ENCODE measurements at places on chromosomes 12 and 14.

GRCh38 chr14:70685474-70686197 lies 43.9 kb downstream of the TTC9 start:
- DNase-seq, result no peak

DNA sequence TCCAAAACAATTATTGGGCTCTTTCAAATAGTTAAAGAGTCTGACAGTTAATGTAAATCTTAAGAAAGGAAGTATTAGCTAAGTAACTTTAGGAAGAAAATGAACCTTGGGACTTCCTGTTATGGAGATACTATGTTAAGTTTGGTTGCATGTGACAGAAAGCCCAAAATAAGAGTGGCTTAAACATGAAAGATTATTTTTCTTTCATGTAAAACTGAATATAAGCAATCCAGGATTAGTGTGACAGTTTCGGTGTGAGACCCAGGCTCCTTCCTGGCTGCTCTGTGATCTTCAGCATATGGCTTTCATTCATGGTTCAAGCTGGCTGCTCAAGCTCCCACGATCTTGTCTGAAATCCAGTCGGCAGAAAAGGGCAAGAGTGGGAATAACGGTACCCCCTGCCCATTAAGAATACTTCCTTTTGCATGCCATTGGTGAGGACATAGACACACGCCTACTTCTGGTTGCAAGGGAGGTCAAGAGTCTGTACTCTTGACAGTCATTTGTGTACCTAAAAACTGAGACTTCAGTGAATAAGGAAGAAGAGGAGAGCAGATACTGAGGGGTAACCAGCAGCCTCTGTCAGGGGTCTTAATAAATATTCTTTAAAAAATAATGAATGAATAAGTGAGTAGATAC lies 2.2 kb upstream of the RPAP3 start:
- DNase-seq, result no peak

GRCh38 chr14:20613094-20614037 lies 22.2 kb upstream of the RNASE12 start:
- peak; percentile 93 for DNase-seq

GRCh38 chr14:34593740-34594375 lies 36.1 kb downstream of the SNX6 start:
- no peak for DNase-seq

DNA sequence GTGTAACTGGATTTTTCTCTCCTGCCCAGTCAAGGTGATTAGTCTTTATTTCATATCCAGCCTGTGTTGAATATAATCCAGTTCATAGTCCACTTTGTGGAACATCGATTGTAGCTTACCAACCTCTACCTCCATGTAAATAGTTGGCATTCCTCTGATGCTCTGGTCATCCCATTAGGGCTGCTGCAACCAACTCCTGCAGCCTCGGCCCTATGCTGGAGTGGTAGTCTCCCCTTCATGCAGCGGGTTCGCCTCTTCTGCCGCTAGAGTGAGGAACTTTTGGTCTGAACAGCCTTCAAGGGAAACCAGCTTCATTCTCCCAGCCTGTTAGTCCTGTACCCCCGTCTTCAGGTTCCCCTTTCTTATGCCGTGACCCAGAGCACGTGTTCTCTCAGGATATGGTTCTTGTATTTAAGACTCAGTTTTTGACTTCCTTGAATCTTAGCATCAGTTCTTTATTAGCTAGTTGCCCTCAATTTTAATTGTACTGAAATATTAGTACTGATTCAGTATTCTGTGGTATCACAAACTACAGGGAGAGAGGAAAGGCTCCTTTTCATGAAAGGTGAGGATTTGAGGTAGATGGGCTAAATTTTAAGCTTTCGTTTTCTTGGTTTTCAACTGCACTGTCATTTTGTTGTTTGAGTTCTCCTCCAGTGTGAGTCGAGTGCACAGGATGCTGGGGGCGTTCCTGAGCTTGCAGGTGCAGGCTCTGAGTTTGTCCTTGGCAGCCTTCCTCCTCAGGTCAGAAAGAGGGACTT lies 33.2 kb downstream of the ZNF664 start:
- no peak for DNase-seq

DNA sequence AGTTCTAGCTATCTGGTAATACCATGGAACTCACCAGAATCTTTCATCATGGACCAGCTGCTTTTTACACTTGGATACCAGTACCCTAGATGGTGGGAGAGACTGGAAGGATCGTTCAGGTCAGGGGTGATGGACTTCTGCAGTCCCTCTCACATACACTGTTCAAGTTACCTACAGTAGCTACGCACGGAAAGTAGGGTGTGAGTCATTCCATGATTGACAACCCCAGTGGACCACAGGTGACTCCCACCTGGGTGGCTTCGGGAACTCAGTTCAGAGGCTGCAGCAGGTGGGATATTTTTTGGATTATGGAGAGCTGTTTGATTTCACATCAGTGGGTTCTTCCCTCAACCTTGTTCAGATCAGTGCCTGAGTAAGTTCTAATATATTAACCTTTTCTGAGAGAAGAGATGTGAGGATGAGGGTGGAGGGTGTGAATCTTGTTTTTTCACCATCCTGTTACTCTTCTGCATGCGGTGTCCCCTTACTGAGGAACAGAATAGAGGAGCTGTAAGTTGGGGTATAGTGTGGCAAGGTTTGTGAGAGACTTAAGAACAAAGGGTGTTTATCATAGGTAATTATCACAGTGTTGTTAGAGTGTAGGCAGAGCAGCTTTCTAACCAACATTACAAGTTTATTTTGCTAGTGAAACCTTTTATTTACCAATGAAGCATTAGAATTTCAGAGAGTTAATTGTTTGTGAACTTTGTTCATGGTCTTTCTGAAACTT lies 39.6 kb downstream of the PRKCH start:
- no peak for DNase-seq

DNA sequence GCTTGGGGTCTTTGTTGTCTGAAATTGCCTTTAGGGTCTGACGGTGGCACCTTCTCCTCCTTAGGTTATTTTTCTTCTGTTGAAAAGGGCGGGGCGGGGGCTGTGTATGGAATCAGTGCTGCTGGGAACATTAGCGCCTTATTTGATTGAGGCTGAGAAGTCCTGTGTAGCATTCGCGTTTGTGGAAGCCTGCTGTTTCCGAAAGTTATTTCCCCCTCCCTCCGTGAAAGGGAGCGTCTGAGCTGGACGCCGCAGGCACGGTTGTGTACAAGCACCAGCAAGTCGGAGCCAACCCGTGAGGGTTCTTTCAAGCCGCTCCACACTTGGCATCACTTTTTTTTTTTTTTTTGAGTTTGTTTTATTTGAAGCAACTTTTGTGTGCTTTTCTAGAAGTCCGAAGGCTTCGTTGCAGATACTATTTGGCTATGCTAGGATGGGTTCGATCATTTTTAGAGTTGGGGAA lies 1.1 kb downstream of the SYNE2 start:
- no peak for DNase-seq

DNA sequence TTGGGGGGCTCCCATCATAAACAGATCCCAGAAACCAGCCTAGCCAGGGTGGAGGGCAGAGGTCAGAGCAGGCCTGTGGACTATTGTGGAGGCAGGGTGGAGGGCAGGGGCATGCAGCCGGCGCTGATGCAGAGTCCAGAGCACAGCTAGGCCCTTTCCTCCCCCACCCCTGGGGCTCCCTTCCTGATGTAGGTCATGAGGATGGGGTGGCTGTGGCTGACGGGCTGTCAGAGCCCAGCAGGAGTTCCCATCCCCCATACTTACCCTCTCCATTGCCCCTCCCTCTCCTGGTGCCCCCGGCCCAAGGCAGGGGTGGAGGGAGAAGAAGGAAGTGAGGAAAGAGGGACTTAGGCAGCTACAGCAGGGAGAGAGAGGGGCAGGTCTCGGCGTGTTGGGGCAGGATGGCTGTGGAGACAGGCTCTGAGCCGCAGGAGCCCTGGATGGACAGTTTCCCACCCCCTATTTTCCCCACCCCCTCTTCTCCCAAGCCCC lies 5.7 kb upstream of the ZNF385A start:
- DNase-seq, result peak; percentile 69

- DNase-seq, result no peak
Observed at GRCh38 chr12:132194056-132194455, 49.8 kb downstream of the NOC4L start.

DNA sequence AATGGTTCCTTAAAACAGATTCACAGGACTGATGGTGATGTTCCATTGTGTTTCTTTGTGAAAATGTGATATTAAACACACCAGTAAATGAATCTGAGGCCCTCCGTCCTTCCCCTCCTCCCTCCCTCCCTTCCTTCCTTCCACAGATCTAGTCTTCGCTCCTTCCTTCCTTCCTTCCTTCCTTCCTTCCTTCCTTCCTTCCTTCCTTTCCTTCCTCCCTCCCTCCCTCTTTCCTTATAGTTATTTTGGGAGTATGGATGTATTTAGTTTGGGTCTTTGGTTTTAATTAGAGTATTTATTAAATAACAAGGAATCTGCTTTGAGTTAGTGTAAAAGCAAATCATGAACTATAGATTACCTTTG lies 410.8 kb downstream of the PCNX1 start:
- no peak for DNase-seq

GRCh38 chr12:6140651-6141447 lies 16.4 kb upstream of the VWF start:
- no peak for DNase-seq

DNA sequence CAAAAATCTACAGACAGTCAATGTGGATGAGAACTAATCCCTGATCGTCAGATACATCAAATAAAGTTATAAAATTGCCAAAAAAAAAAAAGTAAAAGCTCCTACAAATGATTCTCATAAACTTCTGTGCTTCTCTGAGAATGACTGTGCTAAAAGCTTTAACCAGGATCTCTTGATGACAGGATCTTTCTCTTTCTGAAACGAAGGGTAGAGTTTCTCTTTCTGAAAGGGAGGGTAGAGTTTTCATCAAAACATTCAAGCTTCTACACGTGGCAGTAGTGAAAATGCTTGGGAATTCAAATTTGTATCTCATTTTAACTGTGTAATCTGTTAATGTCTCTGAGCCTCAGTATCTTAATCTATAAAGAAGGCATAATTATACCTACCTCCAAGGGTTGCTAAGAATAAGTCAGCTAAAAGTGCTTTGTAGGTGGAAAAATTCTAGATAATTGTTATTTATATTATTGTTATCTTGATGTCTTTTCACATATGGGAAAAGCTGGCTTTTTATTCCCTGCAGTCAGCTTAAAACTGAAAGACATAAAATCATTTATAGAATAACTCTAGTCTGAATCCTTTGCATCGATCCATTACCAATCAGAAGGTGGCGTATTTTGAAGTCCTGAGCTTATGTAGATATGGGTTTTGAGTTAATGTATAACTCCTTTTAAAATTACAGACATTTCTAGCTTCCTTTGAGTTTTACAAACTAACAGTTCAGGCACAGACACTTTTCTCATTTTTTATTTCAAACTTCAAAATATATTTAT lies 157.4 kb downstream of the DACT1 start:
- DNase-seq, result no peak

DNA sequence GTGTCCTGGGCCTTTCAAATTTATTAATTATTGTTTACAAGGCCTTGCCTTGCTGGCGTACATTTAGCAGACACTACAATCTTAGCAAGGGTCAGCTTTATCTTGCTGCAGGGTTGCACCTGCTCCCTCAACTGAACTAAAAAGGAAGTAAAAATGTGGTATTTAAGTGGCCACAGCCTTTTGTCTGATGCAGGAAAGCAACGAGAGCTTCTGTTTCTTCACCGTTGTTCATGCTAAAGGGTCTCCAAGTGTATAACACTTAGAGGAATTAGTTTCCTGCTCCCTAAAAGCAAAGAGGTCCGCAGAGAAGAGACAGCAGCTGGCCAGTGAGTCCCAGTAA lies 62.8 kb upstream of the EGLN3 start:
- no peak for DNase-seq

DNA sequence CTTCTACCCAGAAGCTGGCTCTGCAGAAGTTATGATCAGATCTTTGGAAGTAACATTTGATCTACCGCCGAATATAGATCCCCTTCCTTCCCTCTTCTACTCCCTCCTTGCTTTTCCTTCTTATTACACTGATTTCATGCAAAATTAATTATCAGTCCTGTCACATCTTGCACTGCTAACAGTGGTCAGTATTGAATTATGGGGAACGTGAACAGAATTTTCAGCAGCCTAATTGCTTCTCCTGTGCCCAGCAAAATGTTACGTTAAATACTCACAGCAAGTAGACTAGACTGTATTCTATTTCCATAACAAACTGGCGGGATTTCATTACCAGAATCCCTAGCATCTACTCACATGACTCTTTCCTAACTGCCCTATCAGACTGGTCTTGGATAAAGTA lies 596.9 kb downstream of the DIO2 start:
- DNase-seq, result no peak

DNA sequence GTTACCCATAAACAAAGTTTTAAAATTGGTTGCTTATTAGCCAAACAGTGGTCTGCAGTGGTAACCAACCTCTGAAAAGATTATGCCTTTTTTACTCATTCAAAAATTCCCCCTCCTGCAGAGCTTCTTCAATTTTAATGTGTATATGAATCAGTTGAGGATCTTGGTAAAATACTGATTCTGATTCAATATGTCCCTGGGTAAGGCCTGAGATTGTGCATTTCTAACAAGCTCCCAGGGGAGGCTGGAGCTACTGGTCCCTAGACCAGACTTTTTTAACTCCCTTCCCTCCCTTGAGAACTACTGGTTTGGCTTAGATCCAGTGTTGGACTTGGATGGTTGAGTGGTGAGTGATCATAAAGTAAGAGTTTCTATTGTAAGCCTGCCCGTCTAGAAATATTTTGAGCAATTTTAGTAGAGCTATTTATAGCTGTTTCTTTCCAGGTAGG lies 90.2 kb downstream of the FUT8 start:
- no peak for DNase-seq

Measured in H1 (cell line).